ENCODE measurements at places on chromosomes 3 and 15. TPM values are rescaled to one million over a fixed set of nuclear protein-coding genes. Genes with fewer than 3 reads are reported as not detected.

DNA sequence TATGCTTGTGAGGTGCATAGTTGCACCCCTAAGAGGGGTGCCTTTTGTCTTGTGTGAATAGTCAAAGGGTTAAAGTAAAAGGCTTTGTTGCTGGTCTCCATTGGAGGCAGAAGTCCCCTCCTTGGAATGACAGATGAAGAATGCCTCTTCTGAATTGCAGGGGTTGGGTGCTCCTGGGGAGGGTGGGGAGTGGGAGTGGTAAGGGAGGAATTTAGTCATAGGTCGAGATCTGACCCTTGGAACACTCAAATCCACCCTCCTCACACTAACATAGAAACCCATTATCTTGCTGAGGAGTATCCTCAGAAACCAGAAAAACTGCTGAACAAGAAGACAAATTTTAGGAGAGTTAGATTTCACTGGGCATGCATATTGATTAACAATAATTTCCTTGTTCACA lies 4.7 kb downstream of the CTXND1 start:
- H3K27ac ChIP-seq: no peak overlapping the region
- H3K4me1 ChIP-seq: no peaks in the 10 kb centered on the region
- H3K4me3 ChIP-seq: no peak overlapping the region
- no peaks in the 10 kb centered on the region for H3K36me3 ChIP-seq
- H3K27me3 ChIP-seq: peaks cover 6% of the 10 kb centered on the region

- no peak overlapping the region for H3K4me3 ChIP-seq
- H3K4me1 ChIP-seq: no peaks in the 10 kb centered on the region
- no peak overlapping the region for H3K27ac ChIP-seq
- no peaks in the 10 kb centered on the region for H3K27me3 ChIP-seq
- H3K36me3 ChIP-seq: no peaks in the 10 kb centered on the region
Observed at GRCh38 chr15:50144341-50145120, 25.5 kb upstream of the ATP8B4 start.

Gene SRPRB
- 107 TPM for polyA plus RNA-seq

GRCh38 chr15:79529157-79529785 lies 97.1 kb downstream of the MINAR1 start:
- no peak overlapping the region for H3K4me3 ChIP-seq
- no peaks in the 10 kb centered on the region for H3K4me1 ChIP-seq
- H3K27me3 ChIP-seq: no peaks in the 10 kb centered on the region
- H3K36me3 ChIP-seq: no peaks in the 10 kb centered on the region
- no peak for DNase-seq

DNA sequence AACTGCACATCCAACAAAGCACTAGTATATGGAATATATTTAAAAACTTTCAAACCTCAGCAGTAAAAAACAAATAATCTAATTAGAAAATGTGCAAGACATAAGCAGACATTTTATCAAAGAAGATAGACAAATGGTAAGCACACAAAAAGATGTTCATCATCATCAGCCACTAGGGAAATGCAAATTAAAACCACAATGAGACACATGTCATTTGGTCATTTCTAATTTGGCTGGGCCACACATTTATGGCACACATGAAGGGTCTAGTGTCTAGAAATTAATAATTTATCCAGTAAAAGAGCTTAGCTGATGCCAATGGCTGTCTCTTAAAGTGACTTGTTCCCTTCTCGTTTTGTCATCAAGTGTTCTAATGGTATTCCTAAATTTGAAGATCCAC lies 45.8 kb downstream of the ARHGAP31 start:
- H3K27me3 ChIP-seq: no peaks in the 10 kb centered on the region
- H3K4me3 ChIP-seq: no peak overlapping the region
- no peak overlapping the region for H3K27ac ChIP-seq
- peaks cover 7% of the 10 kb centered on the region for H3K4me1 ChIP-seq
- DNase-seq: no peak

DNA sequence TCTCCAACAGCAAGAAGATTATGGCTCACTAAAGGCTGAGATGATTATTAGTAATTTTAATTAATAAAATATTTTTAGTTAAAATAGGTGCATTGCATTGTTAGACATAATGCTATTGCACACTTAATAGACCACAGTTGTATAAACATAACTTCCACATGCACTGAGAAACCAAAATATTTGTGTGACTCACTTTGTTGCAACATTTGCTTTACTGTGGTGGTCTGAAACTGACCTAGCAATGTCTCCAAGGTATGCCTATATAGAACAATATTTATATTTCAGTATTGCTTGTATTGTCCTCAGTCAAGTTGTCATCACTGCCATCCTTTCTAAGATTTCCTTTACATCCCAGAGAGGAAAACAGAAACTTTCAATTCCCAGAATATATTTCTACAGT lies 1215.2 kb downstream of the SI start:
- H3K27me3 ChIP-seq: no peaks in the 10 kb centered on the region
- no peak overlapping the region for H3K27ac ChIP-seq

- no peak overlapping the region for H3K4me3 ChIP-seq
- no peaks in the 10 kb centered on the region for H3K4me1 ChIP-seq
- no peak overlapping the region for H3K27ac ChIP-seq
- H3K36me3 ChIP-seq: no peaks in the 10 kb centered on the region
- H3K27me3 ChIP-seq: no peaks in the 10 kb centered on the region
Observed at GRCh38 chr15:58396181-58396580, 35.6 kb upstream of the LIPC start.

Gene CDHR4
- polyA plus RNA-seq: not detected

Gene DISP2
- polyA plus RNA-seq: not detected

Gene GOLGA6D
- polyA plus RNA-seq: not detected

All from GM12878 (cell line).